ENCODE measurements at places on chromosomes 12 and 14. TPM values are rescaled to one million over a fixed set of nuclear protein-coding genes. Genes with fewer than 3 reads are reported as not detected.
A peak's percentile ranks its signal among the peaks of the same experiment; 100 is the strongest.

DNA sequence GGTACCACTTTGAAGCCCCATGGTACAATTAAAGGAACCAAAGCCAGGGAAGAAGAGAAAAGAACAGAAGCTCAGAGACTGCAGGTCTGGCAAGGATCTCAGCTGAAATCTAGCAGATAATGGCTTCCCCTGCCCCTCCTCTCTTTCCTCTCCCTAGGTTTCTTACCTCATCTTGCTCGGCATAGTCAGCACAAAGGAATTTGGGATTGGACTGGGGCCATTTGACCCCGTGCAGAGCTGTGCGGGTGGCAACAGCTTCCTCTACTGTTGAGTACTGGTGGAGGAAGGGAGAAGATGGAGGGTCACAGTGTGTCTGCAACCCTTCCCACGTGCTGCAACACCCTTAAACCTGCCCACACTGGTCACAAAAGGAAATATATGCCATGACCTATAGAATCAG lies 4.7 kb upstream of the CDH24 start:
- peak; percentile 64 for DNase-seq

DDX55 gene
- total RNA-seq, result 20.5 TPM

DNA sequence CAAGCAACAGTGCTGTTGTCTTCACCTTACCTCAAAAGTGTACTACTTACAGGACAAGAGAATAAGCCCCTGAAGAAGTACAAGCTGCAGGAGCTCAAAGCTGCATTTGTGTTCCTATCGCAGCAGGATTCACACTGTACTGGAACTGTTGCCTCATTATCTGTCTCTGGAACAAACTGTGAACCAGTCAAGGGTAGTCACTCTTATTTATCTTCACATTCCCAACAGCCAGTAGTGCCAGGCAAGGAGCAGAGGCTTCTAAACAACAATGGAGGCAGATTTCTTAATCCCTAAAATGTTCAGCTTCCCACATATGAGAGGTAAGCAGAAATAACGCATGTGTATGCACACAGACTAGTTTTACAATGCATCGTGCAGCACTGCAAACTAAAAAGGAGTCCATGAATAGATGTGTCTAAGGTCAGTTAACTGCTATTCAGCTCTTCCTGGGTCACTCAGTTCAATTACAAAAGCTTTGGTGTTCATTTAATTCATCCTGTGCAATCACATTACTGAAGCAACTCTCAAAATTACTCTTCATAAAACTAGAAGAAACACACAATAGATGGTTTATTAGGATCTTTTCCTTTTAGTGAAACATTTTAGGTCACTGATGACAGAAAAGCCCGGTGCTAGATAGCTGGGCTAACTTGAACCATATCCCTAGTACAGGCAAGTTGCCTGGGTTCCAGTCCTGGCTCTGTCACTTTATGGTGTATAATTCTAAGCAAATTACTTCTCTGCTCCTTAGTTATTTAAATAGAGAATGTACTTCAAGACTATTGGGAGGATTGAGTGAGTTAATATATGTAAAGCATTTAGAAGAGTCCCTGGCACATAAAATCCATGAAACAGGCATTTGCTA lies 2.7 kb downstream of the APPL2 start:
- DNase-seq, result no peak

DNA sequence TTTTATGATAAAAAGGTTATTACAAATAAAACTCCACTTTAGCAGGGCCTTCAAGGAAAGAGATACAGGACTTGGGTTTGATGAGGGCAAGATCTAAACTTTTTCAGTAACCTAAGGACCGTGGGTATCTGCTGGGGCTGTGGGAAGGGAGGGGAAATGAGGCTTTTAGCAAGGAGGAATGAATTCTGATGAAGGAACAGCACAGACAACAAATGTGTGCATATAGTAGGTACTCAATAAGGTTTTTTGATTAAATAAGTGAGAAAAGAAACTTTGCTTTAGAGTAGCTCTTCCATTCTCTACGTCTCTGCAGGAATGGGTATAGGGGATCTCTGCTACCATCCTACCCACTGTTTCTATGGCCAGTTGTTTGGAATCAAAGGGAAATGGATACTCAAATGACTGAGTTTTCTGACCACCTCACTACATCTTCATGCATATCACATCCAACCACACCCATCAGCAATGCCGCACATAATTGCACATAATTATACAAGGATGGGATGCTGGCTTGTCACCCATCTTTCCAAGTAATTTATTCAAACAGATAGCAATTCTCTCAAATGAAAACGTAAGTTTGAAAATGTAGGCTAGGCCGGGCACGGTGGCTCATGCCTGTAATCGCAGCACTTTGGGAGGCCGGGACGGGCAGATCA lies 59.5 kb upstream of the GTF2A1 start:
- no peak for DNase-seq

GRCh38 chr12:40980427-40980961 lies 207.6 kb upstream of the PDZRN4 start:
- DNase-seq, result no peak

DNA sequence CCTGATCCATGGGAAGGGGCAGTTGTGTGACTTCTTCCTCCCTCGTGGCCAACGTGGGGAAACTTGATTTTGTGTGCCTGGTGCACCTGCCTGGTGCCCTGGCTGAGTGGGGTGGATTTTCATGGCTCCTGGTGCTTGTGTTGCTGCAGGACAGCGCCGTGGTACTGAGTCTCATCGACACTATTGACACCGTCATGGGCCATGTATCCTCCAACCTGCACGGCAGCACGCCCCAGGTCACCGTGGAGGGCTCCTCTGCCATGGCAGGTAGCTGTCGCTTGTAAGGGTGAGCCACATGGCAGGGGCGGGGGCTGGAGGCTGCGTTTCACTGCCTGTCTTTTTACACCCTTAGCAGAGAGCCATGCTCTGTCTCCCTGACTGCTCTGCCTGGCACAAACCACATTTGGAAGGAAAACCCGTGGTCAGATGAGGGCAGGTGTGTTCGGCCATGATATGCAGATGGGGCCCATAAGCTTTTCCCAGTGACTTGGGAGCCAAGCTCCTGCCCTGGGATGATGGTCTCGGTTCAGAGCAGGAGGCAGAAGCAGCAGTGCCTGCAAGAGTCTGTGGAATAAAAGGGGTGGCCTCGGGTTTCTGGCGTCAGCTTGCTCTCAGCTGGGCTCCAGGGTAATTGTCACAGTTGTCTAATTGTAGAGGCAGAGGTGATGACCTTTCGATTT lies 49.5 kb downstream of the ADGRD1 start:
- DNase-seq, result no peak

PTHLH gene
- 2.5 TPM for total RNA-seq

GRCh38 chr14:33678005-33678404 lies 272.9 kb downstream of the EGLN3 start:
- no peak for DNase-seq

DNA sequence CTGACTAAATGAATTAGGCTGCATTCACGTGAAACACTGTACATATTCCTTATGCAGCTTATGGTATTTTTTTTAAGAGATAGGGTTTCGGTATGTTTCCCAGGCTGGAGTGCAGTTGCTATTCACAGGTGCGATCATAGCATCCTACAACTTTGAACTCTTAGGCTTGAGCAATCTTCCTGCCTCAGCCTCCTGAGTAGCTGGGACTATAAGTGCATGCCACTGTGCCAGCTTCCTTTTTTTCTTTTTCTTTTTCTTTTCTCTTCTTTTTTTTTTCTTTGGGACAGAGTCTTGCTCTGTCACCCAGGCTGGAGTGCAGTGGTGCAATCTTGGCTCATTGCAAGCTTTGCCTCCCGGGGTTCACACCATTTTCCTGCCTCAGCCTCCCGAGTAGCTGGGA lies 35.8 kb upstream of the SPPL3 start:
- no peak for DNase-seq

- DNase-seq, result no peak
These were observed 475.3 kb downstream of the EGLN3 start for GRCh38 chr14:33475623-33476022.

DNA sequence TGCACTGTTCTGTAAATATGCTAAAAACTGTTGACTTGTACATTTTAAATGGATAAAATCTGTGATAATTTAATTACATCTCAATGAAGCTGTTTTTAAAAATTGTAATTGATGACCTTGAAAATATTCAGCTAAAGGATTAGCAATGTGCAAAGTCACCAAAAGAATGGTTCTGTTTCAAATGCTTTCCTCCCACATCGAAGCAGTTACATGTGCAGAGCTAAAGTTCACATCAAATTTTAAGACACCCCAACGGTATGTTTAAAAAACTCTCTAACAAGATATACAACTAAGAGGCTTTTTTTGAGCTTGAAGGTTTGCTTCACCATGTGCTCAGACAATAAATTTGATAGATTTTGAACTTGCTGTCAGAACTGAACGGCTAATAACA lies 114.6 kb upstream of the KRAS start:
- no peak for DNase-seq

DNA sequence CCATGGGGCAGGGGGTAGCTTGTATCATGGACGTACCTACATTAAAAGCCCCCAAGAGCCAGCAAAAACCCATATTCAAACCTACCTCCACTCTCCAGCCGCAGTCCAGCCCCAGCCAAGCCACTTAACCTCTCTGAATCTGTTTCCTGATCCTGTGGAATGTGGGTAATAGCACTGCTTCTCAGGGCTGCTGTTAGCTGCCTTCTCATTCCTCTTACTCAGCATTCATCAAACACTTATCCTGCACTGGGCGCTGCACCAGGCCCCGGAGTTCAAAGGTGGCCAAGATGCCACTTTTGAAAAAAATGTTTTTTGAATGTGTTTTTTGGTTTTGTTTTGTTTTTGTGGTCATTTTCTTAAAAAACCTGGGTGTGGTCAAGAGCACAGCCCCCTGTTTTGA lies 237.4 kb downstream of the CHST11 start:
- DNase-seq, result no peak

APOF gene
- total RNA-seq, result not detected

DNA sequence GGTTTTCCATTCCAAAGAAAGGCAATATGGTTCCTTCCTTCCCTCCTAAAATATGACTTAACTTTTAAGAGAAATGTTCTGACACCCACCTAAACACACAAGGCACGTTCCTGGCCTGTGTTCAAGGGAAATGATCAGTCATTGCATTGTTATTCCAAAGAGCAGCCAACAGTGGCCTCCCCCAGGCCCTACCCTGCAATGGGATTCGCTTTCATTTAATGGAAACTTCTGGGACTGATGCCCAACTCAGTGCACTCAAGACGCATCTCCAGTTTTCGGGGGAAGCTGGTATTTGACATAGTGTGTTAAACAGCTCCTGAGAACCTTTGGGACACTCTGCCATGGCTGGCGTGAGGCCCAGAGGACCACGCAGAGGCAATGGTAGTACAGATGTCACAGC lies 65.9 kb downstream of the DDX51 start:
- DNase-seq, result peak; percentile 38

CLBA1 gene
- total RNA-seq, result 3.0 TPM

CPNE6 gene
- not detected for total RNA-seq

DNA sequence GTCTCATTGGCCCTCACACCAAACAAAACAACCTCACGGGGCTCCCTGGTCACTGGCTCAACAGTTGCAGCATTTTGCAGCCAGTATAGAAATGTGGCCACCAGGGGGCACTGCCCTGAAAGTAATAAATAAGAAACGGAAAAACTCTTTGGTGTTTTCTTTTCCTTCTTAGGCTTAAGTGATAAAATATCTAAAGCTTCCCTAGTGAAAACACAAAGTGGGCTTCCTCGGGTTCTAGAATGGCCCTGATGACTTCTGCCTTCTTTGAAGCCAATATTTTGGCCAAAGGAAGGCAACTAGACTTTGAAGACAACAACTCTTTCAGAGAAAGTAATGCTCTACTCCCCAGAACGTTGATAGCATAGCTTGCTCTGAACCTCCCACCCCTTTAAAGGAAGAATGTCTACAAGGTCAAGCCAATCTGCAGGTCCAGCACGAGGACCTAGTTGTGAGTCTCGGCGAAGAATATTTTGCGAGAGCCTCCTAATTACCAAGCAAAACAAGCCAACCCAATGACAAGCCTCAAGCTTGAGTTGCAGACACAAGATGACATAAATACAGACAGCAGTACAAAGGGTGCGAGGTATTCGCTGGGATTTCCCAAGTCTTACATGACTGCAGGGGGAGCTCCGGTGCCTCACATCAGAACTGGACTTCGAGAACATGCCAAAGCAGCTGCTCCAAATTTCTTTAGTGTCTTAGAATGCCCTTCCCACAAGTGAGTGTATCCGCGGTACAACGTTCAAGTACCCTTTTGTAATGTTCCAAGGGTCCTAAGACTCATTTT lies 2.6 kb downstream of the ITPK1 start:
- peak; percentile 98 for DNase-seq

- DNase-seq, result no peak
These were observed 92.6 kb downstream of the CHGA start for GRCh38 chr14:93015505-93015904.

RAD9B gene
- total RNA-seq, result 0.60 TPM

DNA sequence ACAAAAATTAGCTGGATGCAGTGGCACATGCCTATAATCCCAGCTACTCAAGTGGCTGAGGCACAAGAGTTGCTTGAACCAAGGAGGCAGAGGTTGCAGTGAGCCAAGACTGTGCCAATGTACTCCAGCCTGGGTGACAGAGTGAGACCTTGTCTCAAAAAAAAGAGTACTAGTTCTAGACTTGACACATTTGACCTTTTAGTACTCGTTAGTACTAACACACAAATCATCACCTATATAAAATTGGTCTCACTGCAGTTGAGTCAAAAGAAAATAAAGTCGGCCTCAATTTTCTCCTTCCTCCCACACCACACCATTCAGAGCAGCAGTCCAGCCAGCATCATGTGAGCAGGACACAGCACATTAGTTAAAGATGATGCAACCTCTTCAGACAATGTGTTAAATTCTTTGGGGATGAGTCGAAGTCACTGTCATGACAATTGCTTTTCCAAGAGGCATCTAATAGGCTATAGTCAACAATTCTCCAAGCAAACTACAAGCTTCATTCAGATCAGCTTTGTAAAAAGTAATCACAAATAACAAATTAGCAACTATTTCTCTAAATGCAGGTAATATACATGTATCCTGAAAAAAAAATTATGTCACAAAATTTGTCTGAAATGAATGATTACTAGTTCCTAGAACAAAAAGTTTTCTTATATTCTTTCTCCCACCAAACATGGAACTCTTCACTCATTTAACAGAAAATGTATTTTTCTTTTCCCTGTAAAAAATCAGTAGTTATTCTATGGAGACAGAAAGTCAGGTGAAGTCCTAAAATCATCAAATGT lies 55.6 kb downstream of the CLIP1 start:
- DNase-seq, result no peak

DNA sequence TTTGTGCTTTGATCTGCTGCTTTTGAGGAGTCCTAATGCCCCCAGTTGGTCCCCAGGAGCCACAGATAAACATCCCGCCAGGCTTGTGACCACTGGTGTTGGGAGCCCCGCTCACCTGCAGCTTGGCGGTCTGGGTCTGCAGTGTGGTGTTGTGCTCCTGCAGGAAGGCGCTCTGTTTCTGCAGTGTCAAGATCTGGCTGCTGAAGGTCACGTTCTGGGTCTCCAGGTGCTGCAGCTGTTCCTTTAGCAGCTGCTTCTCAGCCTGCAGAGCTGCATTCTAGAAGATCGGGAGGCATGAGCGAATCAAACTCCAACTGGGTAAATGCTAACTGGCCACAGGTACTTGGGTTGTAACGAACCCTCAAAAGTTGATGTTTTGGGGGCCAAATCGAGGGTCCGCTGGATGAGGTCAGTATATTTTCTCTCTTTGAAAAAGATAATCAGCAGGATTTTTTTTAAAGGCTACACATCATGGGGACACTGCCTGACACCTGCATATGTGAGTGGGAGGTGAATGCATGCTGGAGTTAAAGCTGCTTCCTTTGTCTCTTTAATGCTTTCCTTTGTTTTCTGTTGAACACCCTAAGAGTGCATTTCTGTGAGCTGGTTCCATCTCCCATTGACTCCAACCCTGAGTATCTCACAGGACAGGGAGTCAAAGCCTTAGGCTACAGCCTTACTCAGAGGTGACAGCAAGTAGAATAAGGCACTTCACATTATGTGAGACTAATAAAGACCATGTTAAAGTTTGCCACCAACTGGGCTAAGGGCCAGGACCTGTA lies 61.3 kb upstream of the GPR68 start:
- no peak for DNase-seq

Measured in omental fat pad (tissue), 4 donors.